ENCODE measurements at places on chromosomes 16 and 17.
A peak's percentile ranks its signal among the peaks of the same experiment; 100 is the strongest.

DNA sequence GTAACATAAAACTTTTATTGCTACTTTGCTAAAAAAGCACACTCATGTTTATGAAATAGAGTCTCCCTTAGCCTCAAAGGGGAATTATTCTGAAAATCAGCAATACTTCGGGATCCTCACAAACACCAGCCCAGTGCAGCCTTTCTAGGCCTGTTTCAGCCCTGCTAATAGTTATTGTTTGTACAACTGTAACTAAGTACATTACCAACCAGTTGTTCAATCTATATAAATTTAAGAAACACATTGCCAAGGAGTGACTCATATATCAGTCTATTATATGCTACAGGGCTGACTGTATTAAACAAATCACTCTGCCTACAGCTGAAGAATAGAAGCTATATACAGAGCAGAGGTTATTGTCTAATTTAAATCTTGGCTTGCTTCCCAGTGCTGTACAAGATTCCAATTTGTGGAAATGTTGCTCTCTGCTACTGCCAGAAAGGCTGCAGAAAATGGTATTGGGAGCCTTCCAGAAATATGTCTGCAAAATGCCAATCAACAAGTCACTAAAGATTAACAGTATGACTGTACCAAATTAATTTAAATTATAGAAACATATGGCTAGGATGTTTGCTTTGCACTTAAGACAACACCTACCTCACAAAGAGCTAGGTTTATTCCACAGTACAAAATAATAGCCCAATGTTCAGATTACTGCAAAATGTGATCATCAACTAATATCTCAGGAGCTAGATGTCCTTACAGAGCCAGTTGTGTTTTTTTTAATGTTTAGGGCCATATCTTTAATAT is 49.7 kb downstream of the TOX3 start:
- H3K27me3 ChIP-seq = peaks cover 2% of the 10 kb centered on the region
- H3K4me3 ChIP-seq = no peak overlapping the region

DNA sequence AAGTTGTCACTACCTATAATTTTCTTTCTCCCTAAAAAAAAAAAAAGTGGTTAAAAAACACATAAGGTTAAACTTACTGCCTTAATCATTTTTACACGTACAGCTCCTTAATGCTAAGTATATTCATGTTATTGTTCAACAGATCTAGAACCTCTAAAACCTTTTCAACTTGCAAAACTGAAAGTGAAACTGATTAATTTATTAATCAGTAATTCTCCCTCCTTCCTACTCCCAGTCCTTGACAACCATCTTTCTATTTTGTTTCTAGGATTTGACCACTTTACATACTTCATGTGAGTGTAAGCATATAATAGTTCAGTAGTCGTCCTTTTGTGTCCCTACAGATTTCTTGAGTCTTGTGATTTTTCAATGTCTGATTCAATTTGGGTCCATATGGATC is 251.4 kb upstream of the KIF2B start:
- no peaks in the 10 kb centered on the region for H3K4me1 ChIP-seq
- no peak for DNase-seq
- no peak overlapping the region for H3K4me3 ChIP-seq
- no peaks in the 10 kb centered on the region for H3K36me3 ChIP-seq
- H3K27me3 ChIP-seq = no peaks in the 10 kb centered on the region

DNA sequence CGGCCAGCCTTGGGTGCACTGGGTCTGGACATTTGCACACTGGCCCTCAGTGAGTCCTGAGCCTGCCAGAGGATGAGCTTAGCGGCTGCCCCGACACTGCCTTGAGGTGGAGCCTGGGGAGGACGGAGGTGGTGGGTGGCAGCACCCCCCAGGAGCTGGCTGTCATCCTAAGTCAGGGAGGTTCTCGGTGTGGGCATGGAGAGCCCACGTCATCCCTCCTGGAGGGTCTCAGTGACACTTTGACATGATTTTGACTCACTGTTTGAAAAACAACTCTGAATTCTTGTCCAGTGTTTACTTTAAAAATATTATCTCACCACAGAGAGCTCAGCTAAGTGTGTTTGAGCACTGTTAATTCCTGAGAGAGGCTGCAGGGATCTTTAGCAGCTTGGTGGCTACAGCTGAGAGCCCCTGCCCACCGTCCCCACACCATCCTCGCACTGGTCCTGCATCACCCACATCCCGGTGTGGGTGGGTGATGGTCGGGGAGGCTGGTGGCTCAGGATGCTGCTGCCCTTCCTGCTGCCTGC is 63.1 kb downstream of the BANP start:
- no peaks in the 10 kb centered on the region for H3K4me1 ChIP-seq
- H3K27ac ChIP-seq = no peak overlapping the region

DNA sequence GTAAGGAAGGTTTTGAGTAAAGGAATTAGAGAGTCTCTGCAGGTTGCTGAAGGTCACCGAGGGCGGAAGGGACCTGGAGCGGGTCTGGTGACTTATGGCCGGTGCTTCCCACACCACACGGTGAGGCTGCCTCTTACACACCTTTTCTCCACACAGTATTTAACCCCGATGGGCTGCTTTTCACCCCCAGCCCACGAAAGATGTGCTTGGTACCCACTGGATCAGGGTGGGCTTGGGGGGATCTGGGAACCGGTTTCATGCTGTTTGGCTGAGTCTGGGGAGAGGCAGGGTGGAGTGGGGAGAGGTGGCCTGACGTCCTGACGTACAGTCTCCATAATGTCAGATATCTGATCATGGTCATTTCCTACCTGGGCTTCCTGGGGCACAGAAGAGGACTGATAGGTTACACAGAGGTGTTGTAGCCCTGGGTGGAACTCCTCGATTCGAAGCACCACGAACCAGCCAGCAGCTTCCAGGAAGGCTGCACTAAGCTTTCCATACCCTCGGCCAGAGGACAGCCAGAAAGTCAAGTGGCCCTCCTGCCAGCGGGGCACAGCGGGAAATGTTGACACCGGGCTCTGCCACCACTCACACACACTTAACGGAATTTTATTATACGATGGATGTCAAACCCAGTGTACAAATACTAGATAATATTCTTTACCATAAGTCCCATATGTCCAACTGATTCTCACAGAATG is 34.0 kb downstream of the OR1D5 start:
- no peaks in the 10 kb centered on the region for H3K4me1 ChIP-seq
- no peaks in the 10 kb centered on the region for H3K36me3 ChIP-seq
- H3K27ac ChIP-seq = no peak overlapping the region
- H3K27me3 ChIP-seq = no peaks in the 10 kb centered on the region
- DNase-seq = no peak

DNA sequence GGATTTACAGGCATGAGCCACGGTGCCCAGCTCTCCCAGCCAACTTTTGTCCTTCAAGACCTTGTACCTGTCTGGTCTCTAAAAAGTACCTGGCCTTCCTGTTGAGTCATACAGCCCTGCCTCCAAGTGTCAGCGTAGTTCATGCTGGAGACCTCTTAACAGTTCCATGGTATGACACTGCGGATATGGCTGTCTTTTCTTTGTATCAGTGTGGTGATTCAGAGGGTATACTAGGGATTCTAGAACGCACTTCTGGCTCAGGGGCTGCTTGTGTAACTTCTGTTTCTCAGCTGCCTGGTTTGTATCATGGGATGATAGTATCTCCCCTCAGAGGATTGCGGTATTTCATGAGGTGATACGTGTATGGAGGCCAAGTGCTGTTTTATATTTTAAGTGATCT is 2.0 kb upstream of the TMEM11 start:
- DNase-seq = no peak
- peaks cover 41% of the 10 kb centered on the region for H3K36me3 ChIP-seq
- peaks cover 37% of the 10 kb centered on the region for H3K4me1 ChIP-seq
- no peaks in the 10 kb centered on the region for H3K27me3 ChIP-seq
- H3K4me3 ChIP-seq = peak overlapping the region; percentile 88

- no peaks in the 10 kb centered on the region for H3K27me3 ChIP-seq
- H3K27ac ChIP-seq = no peak within 1 kb of the TSS
- H3K36me3 ChIP-seq = no peaks in the 10 kb centered on the region
- DNase-seq = no peak
- H3K4me1 ChIP-seq = no peaks in the 10 kb centered on the region
Observed at GRCh38 chr17:70074956-70075355, at the start of gene KCNJ16. TSS of gene KCNJ16 (plus strand) at chr17:70075225. CDS start at chr17:70132088, 56,863 bp downstream.

- peaks cover 5% of the 10 kb centered on the region for H3K27me3 ChIP-seq
- no peak for DNase-seq
- no peaks in the 10 kb centered on the region for H3K36me3 ChIP-seq
- no peak overlapping the region for H3K27ac ChIP-seq
- H3K4me1 ChIP-seq = peaks cover 18% of the 10 kb centered on the region
- H3K4me3 ChIP-seq = no peak overlapping the region
Observed at GRCh38 chr17:31561469-31562375, 170.2 kb downstream of the RAB11FIP4 start.

- no peak overlapping the region for H3K4me3 ChIP-seq
- peaks cover 7% of the 10 kb centered on the region for H3K36me3 ChIP-seq
- H3K27ac ChIP-seq = no peak overlapping the region
- H3K4me1 ChIP-seq = peaks cover 22% of the 10 kb centered on the region
- DNase-seq = no peak
Observed at GRCh38 chr17:75765981-75766380, 989 bp upstream of the GALK1 start.

DNA sequence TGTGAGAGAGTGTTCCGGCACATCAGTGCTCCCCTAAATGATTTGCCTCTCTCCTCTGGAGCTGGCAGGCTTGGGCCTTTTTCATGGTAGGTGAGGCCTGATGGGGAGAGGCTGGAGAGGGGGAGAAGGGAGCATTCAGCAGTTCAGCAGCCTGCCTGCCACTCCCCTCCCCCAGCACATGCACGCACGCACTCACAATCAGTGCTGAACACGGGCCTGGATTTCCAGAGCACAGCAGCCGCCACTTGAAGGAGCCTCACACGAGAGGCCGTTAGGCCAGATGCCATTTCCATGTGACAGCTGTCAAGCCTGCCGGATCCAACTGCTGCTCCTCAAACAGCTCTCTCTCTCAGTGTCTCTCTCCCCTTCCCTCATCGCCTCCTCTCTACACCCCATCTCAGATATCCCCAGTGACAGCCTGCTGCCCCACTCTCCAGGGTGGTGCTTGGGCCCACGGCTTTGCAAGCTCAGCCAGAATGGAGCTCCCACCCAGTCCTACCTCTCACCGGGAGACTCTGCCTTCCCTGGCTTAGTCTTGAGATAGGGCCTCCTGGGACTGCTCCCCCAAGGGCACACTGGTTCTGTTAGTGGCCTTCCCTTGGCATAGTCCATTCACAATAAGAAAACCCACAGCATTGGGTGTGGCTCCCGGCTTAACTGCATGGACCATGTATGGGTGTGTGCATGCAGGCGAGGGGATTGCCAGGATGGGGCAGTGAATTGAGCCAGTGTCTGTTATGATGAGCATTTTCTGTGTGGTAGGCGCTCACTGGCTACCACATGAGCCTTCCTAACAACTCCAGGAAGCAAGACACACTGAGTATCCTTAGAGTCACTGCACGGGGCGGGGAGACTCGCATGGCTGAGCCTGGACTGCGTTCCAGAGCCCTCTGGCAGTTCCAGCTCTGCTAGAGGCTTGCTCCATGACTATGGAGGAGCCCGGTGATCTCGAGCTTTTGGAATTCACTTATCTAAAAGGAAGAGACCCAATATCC is 226.2 kb downstream of the CCDC182 start:
- H3K4me3 ChIP-seq = no peak overlapping the region
- H3K27ac ChIP-seq = peak overlapping the region; percentile 83
- peaks cover 84% of the 10 kb centered on the region for H3K36me3 ChIP-seq
- H3K27me3 ChIP-seq = no peaks in the 10 kb centered on the region
- peak; percentile 58 for DNase-seq
- peaks cover 98% of the 10 kb centered on the region for H3K4me1 ChIP-seq

- no peak overlapping the region for H3K27ac ChIP-seq
- no peaks in the 10 kb centered on the region for H3K36me3 ChIP-seq
- H3K27me3 ChIP-seq = no peaks in the 10 kb centered on the region
- no peak for DNase-seq
- H3K4me3 ChIP-seq = no peak overlapping the region
Observed at GRCh38 chr16:64541621-64542020, 580.2 kb downstream of the CDH11 start.

GRCh38 chr16:13314633-13315032 is 413.2 kb downstream of the SHISA9 start:
- no peaks in the 10 kb centered on the region for H3K4me1 ChIP-seq
- no peaks in the 10 kb centered on the region for H3K36me3 ChIP-seq
- H3K27me3 ChIP-seq = peaks cover 4% of the 10 kb centered on the region
- H3K4me3 ChIP-seq = no peak overlapping the region
- DNase-seq = no peak

GRCh38 chr17:76556765-76557367 is 17.0 kb downstream of the PRCD start:
- peaks cover 44% of the 10 kb centered on the region for H3K4me1 ChIP-seq
- peaks cover 35% of the 10 kb centered on the region for H3K36me3 ChIP-seq
- no peaks in the 10 kb centered on the region for H3K27me3 ChIP-seq
- DNase-seq = no peak
- H3K27ac ChIP-seq = peak overlapping the region; percentile 89

DNA sequence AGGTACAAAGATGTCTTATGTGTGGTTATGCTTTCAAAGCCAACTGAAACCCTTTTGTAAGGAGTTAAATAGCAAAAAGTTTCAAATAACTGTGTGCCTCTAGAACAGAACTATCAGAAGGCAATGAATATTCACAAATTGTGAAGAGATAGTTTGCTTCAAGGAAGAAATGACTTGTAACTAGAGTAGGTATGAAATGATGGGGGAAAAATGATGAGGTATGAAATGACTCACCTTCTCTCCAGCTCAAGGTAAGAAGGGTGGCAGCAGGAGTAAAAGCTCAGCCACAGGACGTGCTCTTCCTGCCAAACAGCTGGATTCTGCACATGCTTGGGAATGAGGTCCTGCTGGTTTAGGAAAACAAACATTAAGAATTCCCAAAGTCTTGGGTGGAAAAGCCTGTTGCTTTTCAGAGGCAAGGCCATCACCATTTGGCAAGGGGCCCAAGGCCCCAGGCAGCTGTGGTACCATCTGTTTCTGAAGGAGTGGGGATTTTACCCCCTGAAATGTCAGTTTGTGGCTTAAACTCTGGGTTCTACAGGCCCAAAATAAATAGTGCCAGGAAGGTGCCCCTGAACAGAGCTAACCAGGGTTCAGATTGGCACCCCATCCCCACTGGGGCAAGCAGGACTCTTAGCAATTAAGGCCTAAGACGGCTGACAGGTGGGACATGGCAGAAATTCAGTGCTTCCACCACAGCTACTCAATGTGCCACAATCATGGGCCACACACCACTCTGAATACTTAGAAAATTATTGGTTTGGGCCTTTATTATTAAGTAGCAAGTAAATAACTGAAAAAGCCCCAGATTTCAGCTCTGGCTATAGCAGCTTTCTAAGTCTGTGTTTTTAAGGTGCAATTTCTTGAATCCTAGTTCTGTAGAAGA is 13.3 kb downstream of the HERPUD1 start:
- DNase-seq = no peak
- no peak overlapping the region for H3K27ac ChIP-seq
- no peaks in the 10 kb centered on the region for H3K4me1 ChIP-seq

- H3K27me3 ChIP-seq = peaks cover 13% of the 10 kb centered on the region
- no peaks in the 10 kb centered on the region for H3K4me1 ChIP-seq
- no peak overlapping the region for H3K4me3 ChIP-seq
- H3K36me3 ChIP-seq = no peaks in the 10 kb centered on the region
Observed at GRCh38 chr17:34311291-34311690, 7.9 kb upstream of the CCL8 start.

GRCh38 chr17:72350073-72350472 is 229.3 kb downstream of the SOX9 start:
- no peak overlapping the region for H3K27ac ChIP-seq
- H3K4me1 ChIP-seq = no peaks in the 10 kb centered on the region
- DNase-seq = no peak
- no peaks in the 10 kb centered on the region for H3K27me3 ChIP-seq

Data from DND-41 (cell line).